ENCODE measurements at places on chromosomes 2 and 18.

- DNase-seq, result no peak
Observed at GRCh38 chr2:57878866-57879210, 167.8 kb upstream of the VRK2 start.

DNA sequence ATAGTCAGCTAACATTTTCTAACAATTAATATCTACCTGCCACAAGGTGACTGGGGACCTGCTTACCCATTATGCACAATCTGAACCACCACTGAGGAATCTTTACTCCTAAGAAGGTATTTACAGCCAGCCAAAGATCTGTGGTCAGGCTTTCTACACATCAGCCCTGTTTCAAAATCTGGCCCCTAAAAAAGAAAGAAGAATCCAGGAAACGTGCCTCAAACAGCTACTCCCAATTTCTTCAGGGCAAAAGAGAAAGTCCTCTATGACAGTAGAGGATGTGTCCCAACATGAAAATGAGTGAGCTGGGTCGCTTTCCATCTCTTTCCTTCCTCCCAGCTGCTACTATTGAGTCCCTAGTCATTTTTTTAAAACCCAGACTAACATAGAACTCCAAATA is 79.5 kb downstream of the EPB41L3 start:
- DNase-seq, result no peak

DNA sequence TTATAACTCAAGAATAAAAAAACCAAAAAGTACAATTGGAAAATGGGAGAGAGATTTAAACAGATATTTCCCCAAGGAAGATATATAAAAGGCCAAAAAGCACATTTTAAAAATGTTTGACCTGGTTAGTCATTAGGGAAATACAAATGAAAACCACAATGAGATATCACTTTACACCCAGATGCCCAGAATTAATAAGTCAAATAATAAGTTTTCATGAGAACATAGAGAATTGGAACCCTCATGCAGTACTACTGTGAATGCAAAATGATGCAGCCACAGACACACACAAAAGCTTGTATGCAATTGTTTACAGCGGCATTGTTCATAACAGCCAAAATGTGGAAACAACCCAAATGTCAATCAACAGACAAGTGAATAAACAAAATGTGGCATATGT is 165.9 kb downstream of the ZNF385B start:
- DNase-seq, result no peak

- DNase-seq, result no peak
Observed at GRCh38 chr2:685421-685820, 8.2 kb upstream of the TMEM18 start.

DNA sequence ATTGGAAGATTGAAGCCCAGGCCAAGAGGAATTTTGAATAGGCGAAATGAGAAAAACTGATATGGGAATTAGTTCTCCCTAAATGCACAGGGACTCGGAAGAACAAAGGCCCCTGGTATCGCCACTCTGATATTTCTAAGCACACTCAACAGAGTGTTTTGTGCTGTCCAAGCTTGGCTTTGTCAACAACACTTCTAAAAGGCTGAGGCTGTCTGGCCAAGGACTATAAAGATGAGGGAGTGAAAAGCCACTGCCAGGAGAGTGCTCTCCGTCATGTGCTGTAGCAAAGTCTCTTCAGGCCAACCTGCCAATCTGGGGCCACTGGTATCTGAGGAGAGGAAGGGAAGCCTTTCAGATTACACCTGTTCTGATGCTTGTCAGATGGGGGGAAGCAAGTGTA is 611.2 kb upstream of the PIK3C3 start:
- DNase-seq, result no peak

DNA sequence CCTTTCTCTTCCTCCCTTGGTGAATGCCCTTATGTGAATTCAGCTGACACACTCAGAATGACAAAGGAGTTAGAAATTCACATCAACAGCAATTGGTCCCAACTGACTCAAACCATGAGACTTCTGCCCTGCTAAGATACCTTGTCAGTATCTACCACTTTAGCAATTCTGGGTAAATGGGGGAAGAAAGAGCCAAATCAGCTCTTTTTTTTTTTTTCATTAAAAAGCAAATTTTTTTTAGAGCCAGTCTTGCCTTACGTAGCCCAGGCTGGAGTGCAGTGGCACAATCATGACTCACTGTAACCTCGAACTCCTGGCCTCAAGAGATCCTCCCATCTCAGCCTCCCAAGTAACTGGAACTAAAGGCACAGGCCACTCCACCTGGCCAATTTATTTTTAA is 1.7 kb upstream of the PPP4R1 start:
- no peak for DNase-seq

DNA sequence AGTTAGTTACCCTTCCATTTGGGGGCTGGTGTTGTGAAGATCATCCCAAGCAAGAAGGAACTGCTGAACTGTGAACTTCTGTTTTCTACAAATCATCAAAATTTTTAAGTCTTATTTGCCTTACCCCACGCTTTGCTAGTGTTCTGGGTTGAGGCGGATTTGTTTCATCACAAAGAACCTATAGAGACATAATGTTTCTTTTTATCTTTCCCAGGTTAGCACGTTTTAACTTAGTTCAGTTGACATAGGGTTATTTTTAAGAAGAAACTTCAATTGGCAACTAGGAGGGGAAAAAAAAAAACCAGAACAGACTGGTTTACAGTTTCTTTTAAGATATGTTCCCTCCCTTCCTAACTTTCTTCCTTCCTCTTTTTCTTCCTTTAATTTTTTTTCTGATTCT is 31.1 kb upstream of the CERS6 start:
- no peak for DNase-seq

GRCh38 chr2:160869411-160869810 is 290.8 kb upstream of the TANK start:
- DNase-seq, result no peak

GRCh38 chr2:84902526-84902925 is 2.9 kb upstream of the TMSB10 start:
- DNase-seq, result no peak

GRCh38 chr2:162111958-162112850 is 38.2 kb upstream of the DPP4 start:
- no peak for DNase-seq

DNA sequence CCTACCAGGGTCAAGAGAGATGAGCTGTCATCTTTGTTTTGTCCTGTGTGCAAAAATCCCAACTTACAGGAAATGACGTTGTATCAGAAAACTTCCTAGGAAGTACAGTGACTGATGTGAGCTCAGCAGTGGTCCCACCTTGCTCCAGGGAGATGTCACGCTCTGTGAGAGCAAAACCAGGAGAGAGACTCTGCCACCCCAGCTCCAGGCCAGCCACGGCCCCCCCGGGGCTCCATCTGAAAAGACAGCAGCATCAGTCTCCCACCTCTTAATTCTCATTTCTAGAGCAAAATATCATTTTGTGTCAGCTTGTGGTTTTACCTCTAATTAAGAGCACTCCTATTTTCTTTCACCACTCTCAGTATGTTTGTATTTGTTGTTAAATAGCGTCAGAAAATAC is 57.5 kb downstream of the MYL12B start:
- no peak for DNase-seq

- DNase-seq, result no peak
Observed at GRCh38 chr2:144511937-144512336, 8.0 kb downstream of the ZEB2 start.

GRCh38 chr2:42101206-42102023 is 53.6 kb downstream of the PKDCC start:
- DNase-seq, result no peak

GRCh38 chr2:70986499-70987189 is 8.0 kb downstream of the TEX261 start:
- no peak for DNase-seq

- DNase-seq, result no peak
Observed at GRCh38 chr2:224556381-224556780, 28.8 kb downstream of the CUL3 start.

GRCh38 chr18:42576124-42576523 is 539.4 kb downstream of the RIT2 start:
- no peak for DNase-seq

GRCh38 chr2:83596592-83597282 is 862.3 kb downstream of the SUCLG1 start:
- no peak for DNase-seq

GRCh38 chr18:61896757-61897156 is 4.0 kb upstream of the RNF152 start:
- no peak for DNase-seq
